ENCODE measurements at places on chromosomes 16 and 17.

DNA sequence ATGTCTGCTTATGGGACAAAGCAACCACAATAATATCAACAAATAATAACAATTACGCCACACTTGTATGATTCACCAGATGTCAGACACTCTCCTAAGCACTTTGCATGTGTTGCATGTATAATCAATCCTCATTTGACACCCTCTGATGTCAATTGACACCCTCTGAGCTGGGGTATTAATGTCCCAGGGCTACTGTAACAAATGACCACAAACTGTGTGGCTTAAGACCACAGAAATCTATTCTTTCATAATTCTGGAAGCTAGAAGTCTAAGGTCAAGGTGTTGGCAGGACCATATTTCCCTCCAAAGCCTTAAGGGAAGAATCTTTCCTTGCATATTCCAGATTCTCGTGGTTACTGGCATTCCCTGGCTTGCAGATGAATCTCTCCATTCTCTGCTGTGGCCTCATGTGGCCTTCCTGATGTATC, 112.7 kb downstream of the NPIPB5 start:
- no peak for DNase-seq

- DNase-seq: no peak
These were observed 2.7 kb downstream of the LITAF start for GRCh38 chr16:11583889-11584565.

DNA sequence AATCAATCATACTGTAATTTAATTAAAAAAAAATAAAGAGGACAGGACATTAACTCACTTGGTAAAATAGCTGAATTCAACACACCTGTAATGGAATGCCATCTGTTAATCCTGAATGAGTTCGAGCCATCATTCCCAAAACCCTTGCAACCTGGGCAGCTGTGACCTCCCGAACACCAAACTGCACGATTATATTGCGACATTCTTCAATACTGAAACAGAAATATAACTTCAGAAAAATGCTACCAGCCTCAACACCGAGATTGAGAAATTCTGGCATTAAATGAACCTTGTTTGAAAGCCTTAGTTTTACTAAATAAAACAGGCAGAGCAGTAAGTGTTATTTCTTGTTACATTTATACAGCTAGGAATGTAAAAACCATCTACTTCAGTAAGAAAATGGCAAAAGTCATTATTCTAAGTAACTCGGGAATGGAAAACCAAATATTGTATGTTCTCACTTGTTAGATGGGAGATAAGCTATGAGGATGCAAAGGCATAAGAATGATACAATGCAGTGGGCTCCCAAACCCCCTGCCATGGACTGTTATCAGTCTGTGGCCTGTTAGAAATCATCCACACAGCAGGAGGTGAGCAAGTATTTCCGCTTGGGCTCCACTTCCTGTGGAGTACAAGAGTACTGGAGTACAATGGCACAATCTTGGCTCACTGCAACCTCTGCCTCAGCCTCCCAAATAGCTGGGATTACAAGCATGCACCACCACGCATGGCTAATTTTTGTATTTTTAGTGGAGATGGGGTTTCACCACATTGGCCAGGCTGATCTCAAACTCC, 46.5 kb downstream of the CNOT1 start:
- DNase-seq: no peak

DNA sequence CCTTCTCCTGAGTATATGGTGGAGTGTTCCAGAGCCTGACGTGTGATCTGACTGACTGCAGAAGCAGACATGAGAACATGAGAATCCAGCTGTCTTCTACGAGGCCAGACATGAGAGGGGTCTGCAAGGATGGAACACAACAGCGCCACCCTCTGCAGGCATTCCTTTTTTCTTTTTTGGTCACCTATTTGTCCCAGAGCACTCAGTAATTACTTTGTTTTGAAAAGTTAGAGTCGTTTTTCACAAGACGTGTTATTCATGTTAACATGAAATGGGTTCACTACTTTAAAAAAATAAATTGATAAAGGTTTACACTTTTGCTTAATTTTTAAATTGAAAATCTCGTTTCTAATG, 43.8 kb upstream of the ATP2A3 start:
- DNase-seq: no peak

- DNase-seq: no peak
These were observed 92.8 kb downstream of the GAS7 start for GRCh38 chr17:10105513-10106001.
